ENCODE measurements at places on chromosomes 1 and 21.
A peak's percentile ranks its signal among the peaks of the same experiment; 100 is the strongest.

DNA sequence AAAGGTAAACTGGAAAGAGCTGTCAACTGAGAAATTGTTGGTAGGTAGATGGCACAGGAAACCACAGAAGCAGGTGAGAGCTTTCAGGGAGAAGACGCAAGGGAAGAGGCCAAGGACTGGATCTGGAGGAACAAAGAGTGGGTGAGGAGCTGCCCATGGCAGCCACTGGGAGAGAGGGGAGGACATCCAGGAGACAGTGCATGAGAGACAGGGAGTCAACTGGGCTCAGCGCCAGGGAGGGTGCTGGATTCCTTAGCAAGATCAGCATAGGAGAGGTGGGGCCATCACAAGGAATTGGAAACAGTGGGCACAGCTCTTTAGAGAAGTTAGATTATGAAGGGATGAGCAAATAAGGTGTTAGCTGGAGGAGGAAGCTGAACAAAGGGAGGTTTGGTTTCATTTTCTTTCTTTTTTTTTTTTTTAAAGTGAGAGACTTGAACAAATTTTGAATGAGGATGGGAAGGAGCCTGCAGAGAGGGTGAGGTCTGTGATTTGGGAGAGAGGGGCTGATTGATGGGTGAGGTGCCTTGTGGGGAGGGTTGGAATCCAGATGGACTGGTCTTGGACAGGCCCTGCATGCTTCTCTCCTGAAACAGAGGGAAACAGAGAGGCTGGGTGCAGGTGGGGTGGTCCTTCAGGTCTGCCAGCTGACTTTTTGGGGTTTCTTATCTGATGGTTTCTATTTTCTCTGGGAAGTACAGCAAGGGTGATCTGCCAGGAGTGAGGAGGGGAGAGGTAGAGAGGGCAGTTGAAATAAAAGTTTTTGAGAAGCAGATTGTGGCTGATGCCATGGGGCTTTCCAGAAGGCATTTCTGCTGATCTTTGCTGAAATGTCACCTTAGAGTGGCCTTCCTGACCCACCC lies 5.4 kb downstream of the CYP4B1 start:
- DNase-seq, result no peak

DNA sequence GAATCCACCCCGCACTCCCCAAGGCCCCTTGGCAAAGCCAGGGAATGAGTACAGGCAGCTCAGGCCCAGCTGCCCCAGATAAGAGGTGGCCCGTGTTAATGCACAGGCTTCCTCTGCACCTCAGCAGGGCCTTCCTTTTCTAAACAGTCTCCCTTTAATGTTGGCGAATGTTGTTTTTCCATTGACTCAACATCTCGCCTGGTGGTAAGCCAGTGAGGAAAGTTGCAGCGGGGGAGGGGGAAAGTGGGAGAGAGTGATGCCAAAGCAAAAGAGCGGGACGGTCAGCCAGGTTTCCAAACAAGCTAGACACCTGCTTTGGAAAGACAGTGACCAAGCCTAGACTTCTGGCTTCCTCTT lies 10.3 kb upstream of the PROX1 start:
- no peak for DNase-seq

DNA sequence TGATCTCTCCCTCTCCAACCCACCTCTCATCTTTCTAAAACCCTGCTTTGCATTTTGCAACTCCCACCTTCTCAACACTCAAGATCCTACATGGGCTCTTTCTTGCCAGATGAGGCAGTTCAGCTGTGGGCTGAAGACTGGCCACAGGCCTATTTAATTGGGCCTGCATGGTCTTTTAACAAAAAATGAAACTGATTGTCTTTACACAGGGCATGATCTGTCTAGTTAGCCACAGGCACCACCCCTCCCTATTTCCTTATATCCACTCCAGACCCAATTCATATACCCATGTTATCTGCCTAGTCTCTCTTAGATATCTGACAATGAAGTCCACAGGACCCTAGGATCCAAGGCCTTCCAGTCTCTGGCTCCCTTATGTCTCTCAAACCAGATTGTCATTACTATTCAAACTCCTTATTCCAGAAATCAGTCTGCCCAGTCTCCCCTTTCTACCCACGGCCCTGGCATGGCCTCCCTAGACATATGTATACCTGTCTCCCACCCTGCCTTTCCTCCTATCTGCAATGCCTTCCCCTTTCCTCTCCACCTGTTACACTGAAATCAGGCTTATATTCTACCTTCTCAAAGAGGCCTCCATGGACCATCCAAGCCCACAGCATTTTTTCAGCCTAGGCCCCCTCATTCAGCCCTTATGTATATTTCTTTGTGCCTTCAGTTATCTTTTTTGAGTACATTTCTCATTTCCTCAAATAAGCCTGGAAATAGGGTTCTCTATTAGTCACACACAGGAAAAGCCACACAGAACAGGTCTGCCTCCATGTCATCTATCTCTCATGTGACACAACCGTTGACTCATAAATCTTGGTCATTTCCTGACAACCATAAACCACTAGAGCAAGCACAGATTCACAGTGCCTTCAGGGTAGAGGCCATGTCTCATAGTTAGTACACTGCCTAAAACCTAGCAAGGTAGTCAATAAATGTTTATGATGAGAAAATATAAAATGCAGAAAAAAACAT lies 39.0 kb downstream of the LPAR3 start:
- DNase-seq, result peak; percentile 27

DNA sequence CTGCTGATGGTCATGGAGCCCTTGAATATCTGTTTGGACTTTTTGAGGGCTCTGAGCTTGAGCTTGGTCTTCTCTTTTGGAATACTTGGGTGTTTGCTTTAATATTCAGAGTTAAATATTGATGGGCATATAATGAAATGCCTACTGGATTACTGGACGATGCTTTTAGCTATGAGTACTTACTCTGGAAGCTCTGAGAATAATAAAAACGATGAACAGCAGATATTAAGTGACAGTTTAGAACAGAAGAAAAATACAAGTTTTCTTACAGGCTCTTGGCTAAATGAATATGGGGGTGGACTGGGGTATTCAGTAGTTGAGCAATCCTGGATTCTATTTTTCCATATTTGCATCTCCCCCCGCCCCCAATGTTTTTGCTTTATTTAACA lies 20.7 kb downstream of the GALNT2 start:
- no peak for DNase-seq

DNA sequence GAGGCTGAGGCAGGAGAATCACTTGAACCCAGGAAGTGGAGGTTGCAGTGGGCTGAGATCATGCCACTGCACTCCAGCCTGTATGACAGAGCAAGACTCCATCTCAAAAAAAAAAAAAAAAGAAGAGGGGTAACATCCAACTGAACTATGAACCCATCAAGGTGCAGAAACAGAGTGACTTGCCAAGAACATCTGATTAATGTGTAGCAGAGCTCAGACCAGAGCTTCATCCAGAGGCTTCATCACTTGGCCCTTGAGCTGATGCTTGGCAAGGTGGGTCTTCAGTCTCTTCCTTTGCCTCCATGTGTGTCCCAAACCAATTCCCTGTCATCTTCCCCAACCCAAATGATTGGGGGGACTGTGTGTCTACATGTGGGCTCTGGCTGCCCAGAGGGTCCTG lies 32.6 kb downstream of the HSD3B1 start:
- no peak for DNase-seq

- DNase-seq, result no peak
These were observed 586 bp downstream of the CHI3L2 start for GRCh38 chr1:111227851-111228747.

GRCh38 chr1:183282101-183282855 lies 96.2 kb downstream of the LAMC2 start:
- DNase-seq, result no peak

All from activated gamma-delta T cell treated with Interleukin-2 at 50 U/mL for 16 hours (primary cell).